ENCODE measurements at places on chromosomes 6 and 20.

DNA sequence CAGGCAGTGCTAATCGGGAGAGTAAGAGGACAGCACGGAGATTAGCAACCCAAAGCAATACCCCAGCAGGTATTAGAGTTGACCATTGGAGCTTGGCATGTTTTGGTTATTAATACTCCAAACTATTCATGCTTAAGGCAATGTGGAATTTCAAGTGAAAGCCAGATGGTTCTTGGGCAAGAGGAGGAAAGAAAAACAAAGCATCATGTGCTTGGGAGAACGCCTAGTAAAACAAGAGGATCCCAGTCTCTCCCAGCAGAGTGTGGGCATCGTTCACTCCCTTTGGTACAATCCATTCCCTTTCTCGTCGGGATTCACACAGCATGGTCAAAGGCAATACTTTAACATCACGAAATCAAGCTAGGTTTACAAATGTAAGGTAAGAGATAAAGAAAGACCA is 349.8 kb downstream of the PRKN start:
- no peak for DNase-seq

DNA sequence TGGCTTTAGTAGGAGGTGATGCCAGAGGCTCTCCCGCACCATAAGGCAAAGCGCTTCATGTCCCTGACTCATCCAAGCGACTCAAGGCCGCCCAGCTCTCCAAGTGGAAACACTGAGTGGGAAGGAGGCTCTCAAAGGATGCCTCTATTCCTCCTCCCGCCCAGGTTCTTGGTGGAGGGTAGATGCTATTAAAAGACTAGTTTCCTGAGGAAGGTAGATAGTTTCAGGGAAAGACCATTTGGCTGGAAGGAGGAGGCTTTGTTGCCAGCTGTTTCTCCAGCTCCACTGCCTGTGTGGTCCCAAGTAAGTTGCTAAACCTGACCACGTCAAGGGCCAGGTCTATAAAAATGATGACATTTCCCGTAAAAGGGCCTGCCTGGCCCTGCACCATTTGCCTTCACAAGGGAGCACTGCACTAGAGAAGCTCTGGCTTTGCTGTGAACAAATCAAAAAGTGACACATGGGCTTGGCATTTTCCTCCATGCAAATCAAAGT is 48.2 kb downstream of the GMDS start:
- DNase-seq = no peak

DNA sequence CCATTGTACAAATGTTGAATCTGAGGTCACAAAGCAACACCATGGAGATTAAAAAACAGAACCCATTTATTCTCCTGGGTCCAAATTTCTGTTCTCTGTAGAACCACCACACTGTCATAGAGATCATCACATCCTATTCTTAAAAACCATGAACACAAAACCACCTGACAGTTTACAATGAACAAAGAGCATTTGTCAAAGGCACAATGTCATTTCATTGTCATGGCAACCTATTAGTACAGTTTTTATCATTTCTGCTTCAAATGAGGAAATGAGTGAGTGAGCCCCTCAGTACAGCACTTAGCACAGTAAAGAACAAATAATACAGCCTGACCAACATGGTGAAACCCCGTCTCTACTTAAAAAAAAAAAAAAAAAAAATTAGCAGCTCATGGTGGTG is 23.1 kb upstream of the LAMP5 start:
- no peak for DNase-seq

- no peak for DNase-seq
Observed at GRCh38 chr20:771741-772464, 3.6 kb upstream of the SLC52A3 start.

DNA sequence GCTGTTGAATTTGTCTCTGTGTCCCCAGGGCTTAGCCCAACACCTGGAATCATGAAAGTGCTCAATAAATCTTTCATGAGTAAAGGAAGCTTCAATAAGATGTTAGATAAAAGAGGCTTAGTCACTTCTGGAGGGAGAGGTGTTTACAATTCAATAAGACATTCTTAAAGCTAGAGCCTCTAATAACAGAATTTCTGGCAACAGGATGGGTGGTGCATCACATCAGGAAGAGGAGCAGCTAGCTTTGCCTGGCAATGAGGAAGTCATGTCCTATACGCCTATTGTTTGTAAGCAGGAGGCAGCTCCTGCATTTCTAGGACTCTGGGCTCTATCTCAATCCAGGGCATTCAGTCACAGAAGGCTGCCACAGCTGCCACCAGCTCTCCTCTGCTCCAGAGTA is 638.5 kb downstream of the EPM2A start:
- no peak for DNase-seq

GRCh38 chr6:118893064-118893806 is 717 bp upstream of the ASF1A start:
- no peak for DNase-seq

- no peak for DNase-seq
Observed at GRCh38 chr6:140052736-140053729, 678.6 kb upstream of the CITED2 start.

DNA sequence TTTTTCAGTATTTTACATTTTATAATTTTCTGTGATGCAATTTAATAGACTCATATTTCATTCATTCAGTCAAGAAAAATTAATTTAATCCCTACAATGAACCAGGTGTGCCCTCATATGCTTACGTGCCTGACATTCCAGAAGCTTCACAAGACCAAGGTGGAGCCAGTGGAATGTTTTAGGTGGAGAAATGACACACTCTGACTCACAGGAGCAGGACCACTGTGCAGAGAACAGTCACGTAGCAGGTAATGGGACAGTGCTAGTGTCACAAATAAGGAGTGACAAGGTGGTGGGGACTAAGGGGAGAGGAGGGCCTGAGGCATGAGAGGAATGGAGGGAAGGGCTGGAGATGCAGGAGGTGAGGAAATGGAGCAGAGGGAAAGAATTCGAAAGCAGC is 37.0 kb upstream of the HLA-G start:
- DNase-seq = no peak

GRCh38 chr20:53028337-53029007 is 56.3 kb downstream of the TSHZ2 start:
- DNase-seq = no peak

GRCh38 chr6:167237438-167238145 is 53.5 kb upstream of the UNC93A start:
- DNase-seq = no peak

DNA sequence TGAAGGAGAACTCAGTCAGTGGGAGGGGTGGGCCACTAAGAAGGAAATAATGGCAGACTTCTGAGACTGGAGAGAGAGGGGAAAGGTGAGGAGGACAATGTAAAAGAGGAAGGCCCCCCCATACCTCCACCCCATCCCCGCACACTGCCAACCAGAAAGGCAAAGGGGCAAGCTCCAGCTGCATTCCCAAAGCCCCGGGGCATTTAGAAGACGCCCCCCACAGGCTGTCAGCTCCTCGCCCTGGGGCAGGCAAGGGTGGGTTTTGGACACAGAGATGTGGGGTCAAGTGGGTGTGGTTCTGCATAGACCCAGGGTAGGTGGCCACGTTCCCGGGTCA is 20.8 kb upstream of the SLC22A7 start:
- DNase-seq = no peak

DNA sequence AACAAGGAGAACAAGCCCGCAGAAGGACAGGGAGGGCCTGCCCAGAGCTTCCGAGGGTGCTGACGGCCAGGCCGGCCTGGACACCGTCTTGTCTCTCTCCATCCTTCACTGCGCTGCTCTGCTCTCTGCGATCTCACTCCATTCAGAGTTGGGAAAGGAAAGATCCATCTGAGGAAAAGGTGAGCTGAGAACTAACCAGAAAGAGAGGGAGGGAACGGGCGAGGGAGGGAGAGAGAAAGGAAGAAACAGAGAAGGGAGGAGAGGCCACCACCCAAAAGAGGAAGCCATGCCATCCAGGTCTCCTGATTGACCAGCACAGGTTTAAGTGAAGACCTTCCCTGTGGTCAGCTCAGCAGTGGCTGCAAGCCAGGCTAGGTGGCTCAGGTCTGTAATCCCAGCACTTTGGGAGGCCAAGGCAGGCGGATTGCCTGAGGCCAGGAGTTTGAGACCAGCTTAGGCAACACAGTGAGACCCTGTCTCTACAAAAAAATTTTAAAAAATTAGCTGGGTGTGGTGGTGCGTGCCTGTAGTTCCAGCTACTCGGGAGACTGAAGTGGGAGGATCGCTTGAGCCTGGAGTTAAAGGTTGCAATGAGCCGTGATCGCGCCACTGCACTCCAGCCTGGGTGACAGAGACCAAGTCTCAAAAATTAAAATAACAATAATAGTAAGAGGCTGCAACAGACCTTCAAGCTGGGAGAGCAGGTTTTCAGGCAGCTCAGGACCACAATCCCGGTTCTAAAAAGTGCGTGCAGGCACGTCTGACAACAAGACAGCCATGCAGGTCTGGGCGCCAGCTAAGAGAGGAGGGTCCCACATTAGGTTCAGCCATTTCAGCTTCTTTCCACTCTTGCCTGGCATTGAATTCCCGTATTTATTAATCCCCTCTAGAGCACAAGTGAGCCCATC is 34.2 kb upstream of the DLGAP4 start:
- DNase-seq = no peak

- no peak for DNase-seq
Observed at GRCh38 chr20:57023997-57024396, 242.4 kb downstream of the BMP7 start.

- no peak for DNase-seq
Observed at GRCh38 chr6:47454713-47455396, 22.7 kb upstream of the CD2AP start.

GRCh38 chr20:2922957-2923356 is 49.7 kb downstream of the PTPRA start:
- no peak for DNase-seq

DNA sequence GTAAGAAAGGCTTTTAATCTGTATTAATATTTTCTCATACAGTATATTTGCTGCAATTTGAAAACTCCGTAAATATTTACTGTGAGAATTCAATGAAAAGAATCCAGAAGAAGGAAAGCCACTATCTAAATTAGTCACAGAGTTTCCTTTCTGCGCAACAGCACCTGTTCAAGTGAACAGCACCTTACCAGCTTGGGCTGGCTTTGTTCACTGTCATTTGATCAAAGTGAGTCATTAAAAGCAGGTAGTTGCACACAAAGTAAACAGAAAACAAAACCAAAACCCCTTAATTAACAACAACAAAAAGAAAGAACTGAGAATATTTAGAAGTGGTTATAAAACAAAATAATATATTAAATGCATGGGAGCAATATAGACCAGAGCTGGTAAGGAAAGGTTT is 12.8 kb downstream of the SMLR1 start:
- no peak for DNase-seq

- DNase-seq = no peak
Observed at GRCh38 chr6:22544476-22544875, 24.9 kb upstream of the HDGFL1 start.

GRCh38 chr6:22071270-22072041 is 225.4 kb downstream of the PRL start:
- DNase-seq = no peak

- no peak for DNase-seq
Observed at GRCh38 chr6:160263196-160263939, 4.7 kb upstream of the SLC22A2 start.

DNA sequence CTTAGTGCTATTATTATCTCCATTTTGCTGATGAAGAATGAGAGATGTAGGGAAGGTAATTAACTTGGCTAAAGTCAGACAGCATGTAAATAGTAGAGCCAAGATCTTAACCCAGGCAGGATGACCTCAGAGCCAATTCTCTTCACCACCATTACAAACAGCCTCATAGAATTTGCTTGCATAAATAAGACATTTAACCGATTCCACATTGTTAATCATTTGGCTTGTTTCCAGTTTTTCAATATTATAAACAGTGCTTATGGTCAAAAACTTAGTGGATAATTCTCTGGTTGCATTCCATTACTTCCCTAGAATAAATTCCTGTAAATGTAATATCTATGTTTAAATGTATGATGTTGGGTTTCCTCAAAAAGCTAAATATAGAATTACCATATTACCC is 19.1 kb upstream of the PRDM1 start:
- DNase-seq = no peak

DNA sequence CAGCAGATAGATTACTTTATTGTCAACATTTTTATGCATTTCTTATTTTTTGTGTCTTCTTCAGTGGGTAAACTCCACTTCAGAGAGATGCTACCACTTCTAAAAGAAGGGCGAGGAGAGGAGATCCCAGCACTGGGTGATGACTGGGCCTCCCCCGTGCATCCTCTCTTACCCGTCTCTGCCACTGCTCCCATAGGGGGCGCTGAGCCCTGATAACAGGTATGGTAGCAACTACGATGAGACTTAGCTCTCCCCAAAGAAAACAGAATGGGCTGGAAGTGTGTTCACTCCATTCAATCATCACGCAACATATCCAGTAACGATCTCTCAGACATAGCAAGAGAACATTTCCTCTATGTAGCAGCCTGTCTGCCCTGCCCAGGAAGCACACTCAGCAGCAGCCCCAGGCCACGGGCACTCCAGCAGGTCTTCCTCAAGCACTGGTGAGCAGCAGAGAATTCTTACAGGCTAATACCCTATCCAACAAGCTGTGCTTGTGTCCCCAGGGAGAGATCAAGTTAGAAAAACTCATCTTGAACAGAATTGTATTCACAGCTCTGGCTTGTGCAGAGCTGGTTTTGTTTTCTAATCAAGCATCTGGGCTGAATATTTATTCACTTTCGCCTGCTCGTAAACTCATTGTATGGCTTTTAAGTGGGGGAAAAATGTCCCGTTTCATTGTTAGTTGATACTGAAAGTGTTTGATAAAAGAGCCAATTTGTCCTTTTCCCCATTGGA is 533.1 kb upstream of the CDH4 start:
- DNase-seq = no peak

- no peak for DNase-seq
Observed at GRCh38 chr20:48210111-48211027, 425.1 kb upstream of the SULF2 start.

DNA sequence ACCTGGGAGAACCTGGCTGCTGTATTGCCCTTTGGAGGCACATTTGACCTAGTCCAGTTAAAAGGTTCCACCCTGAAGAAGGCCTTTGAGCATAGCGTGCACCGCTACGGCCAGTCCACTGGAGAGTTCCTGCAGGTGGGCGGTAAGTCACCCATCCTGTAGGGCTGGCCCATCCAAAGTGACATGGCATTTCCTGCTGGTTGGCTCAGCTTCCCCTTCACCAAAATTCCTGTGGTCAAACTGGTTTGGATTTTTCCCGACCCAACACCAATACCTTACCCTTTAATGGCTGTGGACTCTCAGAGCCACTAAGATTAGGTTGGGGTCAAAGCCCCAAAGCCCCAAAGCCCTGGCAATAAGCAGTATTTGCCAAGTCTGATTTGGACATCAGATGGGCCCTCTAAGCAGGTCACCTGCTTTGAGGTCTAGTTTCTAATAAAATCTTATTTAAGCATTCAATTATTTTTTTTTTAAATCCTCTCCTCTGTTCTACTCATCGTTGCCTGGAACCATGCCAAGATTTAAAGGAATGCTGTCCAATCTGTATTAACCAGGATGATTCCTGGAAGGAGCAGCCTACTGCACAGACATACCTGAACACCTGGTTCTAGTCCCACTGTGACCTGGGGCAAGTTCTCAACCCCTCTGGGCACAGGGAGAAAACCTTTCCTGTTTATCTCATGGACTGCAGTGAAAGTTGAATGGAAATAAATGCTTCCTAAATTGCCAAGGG is 40.8 kb downstream of the NT5E start:
- no peak for DNase-seq

DNA sequence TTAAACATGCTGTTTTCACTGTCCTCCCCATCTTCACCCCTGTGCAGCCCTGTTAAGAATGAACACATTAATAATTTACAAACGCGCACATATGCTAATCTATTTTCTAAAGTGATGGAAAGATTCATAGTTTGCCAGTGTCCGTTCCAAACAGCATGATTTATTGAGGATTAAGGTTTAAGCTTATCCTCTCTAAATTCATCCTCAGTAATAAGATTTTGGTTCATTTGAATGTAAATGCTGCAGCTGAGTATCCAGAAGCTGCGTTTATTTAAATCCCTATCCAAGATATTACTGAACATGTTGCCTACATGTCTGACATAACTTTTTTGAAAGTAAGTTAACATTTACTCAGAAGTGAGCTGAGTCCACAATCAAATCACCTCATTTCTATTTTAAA is 42.8 kb upstream of the FAM135A start:
- no peak for DNase-seq

All from vagina (tissue), 2 donors.